Activated T-cell treated with anti-CD3 and anti-CD28 coated beads for 24 hours (primary cell): ENCODE measurements at places on chromosomes 5 and 9.

- no peak for DNase-seq
Measured at GRCh38 chr5:643811-644271, 31.7 kb downstream of the CEP72 start.

GRCh38 chr9:95037789-95038521 lies 279.6 kb downstream of the FANCC start:
- no peak for DNase-seq

DNA sequence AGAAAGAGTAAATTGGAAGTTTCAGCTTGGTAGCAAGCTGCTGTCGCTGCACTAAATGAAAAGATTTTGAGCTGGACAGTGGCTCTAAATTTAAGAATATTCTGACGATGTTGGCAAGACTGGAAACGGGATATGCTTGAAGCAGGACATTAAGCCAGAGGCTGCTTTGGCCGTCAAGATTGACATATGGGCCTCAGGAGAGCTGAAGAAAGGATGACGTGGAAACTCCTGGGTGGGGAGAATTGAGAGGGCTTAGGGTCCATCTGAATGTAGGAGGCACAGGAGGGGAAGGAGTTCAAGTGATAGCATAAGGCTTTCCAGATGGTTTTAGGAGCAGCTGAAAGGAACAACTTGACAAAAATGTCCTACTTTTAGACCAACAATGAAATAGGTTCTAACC lies 108.9 kb downstream of the PAPPA start:
- no peak for DNase-seq

DNA sequence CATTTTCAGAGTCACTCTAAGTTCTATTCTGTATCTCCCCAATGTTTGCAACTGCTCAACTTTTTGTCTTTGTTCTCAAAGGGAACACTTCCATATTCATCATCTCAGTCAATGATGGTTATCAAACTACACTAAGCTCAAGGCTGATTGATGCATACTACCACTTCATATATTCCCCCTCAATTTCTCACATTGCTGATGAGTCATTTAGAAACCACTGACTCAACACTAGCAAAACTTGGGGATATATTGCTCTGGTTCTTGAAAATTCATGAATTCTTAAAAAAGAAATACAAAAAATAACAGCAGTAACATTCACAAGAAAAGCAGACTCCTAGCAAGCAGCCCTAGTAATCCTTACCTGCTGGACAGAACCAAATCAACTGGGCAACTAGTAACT lies 52.2 kb downstream of the ABHD17B start:
- DNase-seq: no peak

- no peak for DNase-seq
Measured at GRCh38 chr5:160477266-160477970, 55.8 kb downstream of the PTTG1 start.

- no peak for DNase-seq
Measured at GRCh38 chr5:176612008-176612407, 2.1 kb upstream of the GPRIN1 start.

GRCh38 chr5:61254969-61255555 lies 77.0 kb upstream of the ZSWIM6 start:
- no peak for DNase-seq

- no peak for DNase-seq
Measured at GRCh38 chr9:124906966-124907365, 33.9 kb downstream of the GOLGA1 start.

- no peak for DNase-seq
Measured at GRCh38 chr5:57937501-57938173, 455.0 kb upstream of the ACTBL2 start.

DNA sequence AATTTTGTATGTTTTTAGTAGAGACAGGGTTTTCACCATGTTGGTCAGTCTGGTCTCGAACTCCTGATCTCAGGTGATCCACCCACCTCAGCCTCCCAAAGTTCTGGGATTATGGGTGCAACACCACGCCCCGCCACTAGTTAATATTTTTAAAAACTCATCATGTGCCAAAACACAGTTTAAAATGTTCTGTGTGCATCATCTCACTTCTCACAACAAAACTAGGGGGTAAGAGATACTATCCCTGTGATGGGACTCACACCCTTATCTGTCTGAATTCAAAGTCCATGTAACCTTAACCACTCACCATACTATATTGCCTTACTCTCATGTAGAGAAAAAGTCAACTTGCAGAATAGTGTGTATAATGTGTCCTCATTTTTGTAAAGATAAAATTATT lies 2.6 kb downstream of the PKD2L2 start:
- DNase-seq: no peak

DNA sequence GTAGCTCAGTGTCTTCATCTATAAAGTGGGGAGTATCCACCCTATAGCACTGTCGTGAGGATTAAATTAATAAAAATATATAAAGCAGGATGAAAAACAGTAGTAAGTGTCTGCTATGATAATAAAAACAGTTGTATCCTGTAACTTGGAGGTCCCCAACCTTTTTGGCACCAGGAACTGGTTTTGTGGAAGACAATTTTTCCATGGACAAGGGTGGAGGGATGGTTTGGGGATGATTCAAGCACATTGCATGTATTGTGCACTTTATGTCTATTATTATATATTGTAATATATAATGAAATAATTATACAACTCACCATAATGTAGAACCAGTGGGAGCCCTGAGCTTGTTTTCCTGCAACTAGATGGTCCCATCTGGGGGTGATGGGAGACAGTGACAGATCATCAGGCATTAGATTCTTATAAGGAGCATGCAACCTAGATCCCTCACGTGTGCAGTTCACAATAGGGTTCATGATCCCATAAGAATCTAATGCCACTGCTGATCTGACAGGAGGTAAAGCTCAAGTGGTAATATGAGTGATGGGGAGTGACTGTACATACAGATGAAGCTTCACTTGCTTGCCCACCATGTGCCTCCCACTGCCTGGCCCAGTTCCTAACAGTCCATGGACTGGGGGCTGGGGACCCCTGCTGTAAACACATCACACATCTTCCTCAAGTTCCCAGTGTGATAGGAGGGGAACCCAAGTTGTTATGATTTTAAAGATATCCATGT lies 177.4 kb upstream of the DAPK1 start:
- DNase-seq: no peak

GRCh38 chr5:9173281-9174048 lies 372.4 kb downstream of the SEMA5A start:
- DNase-seq: no peak

- no peak for DNase-seq
Measured at GRCh38 chr9:133341369-133342068, 5.5 kb upstream of the SURF6 start.

- DNase-seq: no peak
Measured at GRCh38 chr9:22119522-22120158, 110.5 kb upstream of the CDKN2B start.

- DNase-seq: no peak
Measured at GRCh38 chr5:74295676-74296075, 344.9 kb downstream of the ENC1 start.

DNA sequence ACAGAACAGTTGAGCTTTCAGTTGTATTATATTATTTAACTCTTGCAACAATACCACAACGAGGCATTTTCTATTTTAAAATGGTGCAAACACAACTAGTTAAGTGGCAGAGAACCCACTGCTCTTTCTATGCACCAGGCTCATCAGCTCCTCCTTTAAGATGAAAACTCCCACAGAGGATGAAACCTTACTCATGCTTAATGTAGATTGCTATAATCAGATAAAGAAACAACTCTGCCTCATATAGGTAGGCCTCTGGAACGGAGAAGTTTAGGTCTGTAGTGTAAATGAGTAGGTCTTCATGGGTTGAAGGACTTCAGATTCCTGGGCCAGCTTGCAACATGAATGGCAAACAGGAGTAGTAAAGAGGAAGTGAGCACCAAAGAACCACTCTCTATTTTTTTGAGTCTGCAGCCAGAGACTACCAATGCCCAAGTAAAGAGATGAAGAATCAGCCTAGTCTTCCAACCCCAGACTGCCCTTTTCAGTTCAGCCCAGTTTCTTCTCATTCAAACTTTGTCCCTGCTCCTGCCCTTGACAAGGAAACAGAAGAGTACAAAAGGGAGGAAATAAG lies 33.9 kb downstream of the HACD4 start:
- DNase-seq: no peak

DNA sequence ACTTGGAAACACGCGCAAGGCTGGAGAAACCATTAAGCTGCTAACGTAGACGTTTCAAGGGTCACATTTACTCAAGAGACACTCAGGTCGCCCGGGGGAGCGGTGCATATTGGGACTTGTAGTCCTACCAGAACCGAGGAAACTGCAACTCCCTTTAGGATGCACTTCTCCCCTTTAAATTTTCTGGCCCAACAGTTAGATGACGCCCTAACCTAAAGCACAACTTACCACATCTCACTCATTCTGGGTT lies 384 bp upstream of the DMXL1 start:
- no peak for DNase-seq

GRCh38 chr5:178477802-178478201 lies 112.4 kb downstream of the COL23A1 start:
- DNase-seq: no peak

DNA sequence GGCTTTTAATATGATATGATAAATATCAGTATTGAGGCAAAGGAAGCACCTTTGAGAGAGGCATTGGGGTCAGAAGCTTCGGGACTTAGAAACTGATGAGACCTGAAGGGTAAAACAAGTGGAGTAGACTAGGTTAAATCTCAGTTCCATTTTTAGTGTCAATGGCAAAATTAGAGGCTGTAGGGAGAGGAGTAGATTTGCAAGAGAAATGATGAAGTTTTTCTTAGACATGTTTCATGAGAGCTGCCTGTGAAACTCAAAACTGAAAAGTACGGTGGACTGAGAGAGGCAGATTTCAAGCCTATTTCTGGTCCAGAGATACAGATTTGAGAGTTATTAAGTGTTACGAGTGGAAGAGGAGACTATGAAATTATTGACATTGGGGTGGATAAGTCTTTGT lies 278.5 kb downstream of the TAF11L14 start:
- no peak for DNase-seq

GRCh38 chr9:546797-547223 lies 294.7 kb upstream of the DMRT1 start:
- no peak for DNase-seq

- DNase-seq: no peak
Measured at GRCh38 chr5:178427576-178428197, 162.5 kb downstream of the COL23A1 start.

DNA sequence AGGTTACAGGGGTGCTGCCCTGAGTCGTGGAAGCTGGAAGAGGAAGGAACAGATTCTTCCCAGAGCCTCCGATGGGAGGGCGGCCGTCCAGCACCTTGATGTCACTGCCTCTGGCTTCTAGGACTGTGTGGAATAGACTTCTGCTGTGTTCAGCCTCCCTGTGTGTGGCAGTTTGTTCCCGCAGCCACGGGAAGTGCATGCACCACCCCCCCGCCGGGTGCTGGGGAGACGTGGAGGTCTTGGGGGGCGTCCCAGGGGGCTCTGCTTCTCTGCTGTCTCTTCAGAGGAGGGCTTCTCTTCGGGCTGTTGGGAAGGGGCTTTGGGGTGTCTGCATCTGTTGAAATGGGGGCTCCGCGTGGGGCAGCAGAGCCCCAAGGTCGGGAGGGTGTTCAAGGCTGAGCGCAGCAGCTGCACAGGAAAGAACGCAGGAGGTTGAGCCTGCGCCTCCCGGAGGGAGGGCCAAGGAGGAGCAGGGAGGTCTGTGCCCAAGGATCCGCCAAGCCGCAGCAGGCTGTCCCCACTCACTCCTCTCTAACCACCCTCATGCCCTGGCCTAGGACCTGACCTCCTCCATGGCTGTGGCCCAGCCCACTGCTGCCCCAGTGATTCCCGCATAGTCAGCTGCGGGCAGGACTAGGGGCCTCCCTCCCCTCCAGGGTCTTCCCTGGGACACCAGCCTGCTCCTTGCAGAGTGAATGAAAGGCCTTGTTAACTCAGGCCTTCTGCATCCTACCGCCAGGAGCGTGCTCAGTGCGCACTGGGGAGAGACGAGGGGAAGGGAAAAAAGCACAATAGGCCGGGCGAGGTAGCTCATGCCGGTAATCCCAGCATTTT lies 45.0 kb downstream of the ROPN1L start:
- DNase-seq: no peak

- DNase-seq: no peak
Measured at GRCh38 chr9:135329571-135330306, 149.8 kb upstream of the PPP1R26 start.

DNA sequence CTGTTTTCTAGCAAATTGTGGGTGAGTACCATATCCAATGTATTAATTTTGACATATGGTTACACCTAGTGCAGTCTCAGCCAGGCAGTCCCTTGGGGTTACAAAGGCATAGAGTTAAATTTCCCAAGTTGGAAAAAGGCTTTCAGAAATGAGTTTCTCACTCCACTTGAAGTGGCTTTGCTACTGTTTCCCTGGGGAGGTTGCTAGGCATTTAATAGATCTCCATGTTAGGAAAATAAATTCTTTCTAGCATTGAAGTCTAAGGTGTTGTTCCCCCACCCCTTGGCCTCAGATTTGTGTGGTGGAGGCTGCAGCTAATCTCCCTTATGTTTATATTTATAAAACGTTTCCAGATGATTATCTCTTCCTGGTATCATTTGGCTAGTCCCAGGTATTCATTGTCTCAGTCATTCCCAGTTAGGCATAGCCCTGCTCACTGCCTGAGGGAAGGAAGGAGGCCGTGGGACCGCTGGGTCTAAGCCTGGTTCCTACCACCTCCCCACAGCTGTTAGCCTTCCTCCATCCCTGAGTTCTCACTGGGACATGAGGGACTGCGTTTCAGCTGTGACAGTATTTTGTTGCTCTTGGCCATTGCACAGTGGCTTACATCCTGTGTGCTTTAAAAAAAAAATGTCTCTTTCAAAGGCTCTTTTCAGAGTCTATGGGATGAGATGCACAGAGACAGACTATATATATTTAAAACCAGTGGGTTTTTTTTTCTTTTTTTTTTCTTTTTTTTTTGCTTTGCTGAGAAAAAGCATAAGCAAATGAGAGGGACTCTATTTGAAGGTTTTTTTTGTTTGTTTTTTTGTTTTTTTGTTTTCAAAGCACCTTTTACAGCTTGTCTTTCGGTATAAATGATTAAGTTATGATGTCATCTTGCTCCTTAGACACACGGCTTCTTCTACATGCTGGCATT lies 121.5 kb downstream of the MAST4 start:
- DNase-seq: no peak

DNA sequence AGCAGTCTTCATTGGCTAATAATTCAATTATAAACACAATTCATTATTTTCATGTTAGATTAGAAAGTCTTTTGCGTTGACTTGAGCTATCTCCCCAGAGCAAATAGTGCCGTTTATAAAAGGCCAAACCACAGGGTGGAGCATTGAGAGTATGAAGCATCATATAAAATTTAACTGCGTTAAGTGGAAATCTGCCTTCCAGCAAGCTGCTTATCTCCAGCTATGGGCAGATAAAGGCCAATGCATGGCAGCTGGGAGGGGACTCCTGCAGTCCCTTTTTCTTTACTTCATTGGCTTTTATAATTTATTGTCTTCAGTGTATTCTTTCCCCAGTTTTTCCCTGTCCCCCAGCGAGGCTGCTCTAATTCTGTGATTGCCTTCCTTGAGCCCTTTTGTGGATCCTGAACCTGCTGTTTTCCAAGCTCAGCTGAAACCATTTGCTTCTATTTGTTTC lies 113.7 kb downstream of the TMEM232 start:
- no peak for DNase-seq

- DNase-seq: no peak
Measured at GRCh38 chr5:158940977-158941376, 158.7 kb downstream of the EBF1 start.

GRCh38 chr9:100761276-100761802 lies 183.5 kb downstream of the CAVIN4 start:
- DNase-seq: no peak

- no peak for DNase-seq
Measured at GRCh38 chr5:59795141-59795540, 98.4 kb downstream of the PDE4D start.

GRCh38 chr9:94685359-94685758 lies 41.1 kb upstream of the AOPEP start:
- DNase-seq: no peak
